ENCODE measurements at places on chromosomes 5 and 9.

DNA sequence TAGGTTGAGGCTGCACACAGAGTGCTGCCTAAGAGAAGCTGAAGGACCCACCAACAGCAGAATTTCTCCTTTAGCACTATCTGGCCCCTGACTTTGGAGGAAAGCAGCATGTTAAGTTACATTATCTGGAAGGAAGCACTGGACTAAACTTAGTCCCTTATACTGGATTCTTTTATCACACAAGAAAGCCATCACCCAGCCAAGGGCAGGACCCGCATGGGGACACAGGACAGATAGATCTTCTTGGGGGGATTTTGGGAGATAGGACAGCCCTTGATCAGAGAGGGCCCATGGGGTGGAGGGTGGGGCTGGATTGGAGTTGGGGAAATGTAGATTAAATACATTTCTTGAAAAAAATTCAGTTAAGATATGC lies 14.4 kb downstream of the ANKRD33B start:
- no peak for DNase-seq

DNA sequence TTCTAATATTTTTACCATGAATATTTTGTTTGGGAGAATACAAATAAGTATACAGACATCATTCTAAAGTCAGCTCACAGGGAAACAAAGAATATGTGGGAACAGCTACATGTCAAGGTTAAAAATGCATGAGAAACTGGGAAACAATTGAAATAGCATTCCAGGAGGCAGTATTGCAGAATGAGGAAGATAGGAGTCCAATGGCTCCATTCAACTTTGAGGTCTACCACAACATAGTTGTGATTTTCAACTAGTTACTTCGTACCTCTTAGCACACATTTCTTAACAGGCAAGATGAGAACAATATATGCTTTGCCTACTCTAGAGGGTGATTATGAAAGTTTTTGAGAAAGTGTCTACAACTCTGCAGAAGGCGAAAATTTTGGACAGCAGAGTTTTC lies 35.2 kb upstream of the CAST start:
- no peak for DNase-seq

GRCh38 chr9:21998026-21998425 lies 3.4 kb downstream of the CDKN2B-AS1 start:
- no peak for DNase-seq

- no peak for DNase-seq
Measured at GRCh38 chr5:62271870-62272269, 34.1 kb upstream of the KIF2A start.

DNA sequence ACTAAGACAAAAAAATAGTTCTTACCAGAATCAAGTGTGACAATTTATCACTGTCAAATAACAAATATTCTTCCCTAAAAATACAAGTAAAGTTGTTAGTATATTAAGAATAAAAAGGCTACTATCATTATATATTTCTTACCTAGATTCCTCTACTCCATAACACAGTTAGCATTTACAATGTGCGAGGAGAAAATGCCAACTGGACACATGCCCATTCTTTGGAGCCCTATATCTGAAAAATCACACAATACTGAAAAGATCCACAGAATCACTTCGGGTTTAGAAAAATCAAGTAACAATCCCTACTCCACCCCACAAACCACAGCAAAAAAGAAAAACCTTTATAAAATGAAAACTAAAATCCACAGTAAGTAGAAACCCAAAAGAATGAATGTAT lies 70.9 kb downstream of the PKD2L2 start:
- DNase-seq, result no peak

GRCh38 chr9:99430301-99430700 lies 208.2 kb downstream of the SEC61B start:
- DNase-seq, result no peak

DNA sequence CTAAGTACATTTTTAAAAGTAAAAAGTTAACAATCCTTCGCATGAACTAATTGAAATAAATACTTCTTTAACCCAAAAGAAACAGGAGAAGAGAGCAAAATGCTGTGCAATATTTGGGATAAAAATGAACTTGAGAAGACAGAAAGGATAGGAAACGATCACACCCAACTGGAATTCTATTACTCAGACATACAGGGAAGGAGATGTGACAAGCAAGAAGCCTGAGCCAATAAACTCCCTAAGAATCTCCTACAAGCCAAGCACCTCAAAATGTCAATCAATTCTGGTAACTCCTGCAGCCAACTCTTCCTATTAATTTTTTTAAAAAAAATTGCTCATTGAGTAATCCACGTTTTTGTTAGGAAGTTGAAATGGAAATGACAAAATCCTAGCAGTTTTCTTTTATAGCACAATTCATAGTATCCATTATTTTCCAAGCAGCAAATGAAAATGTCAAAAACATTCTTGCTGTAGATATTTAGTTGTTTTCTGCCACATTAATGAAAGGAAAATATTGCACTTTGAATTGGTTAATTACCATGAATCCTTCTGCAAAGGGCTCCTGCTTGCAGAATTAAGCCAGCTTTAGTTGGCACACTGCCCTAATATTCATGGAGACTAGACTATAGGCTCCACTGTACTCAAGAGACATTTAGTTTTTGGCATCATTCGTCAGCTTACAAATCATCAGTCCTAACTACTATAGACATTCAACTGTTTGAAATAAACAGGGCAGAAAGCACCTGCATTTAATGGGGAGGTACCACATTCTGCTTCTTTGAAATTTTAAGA lies 89.0 kb downstream of the RFX3 start:
- DNase-seq, result no peak

DNA sequence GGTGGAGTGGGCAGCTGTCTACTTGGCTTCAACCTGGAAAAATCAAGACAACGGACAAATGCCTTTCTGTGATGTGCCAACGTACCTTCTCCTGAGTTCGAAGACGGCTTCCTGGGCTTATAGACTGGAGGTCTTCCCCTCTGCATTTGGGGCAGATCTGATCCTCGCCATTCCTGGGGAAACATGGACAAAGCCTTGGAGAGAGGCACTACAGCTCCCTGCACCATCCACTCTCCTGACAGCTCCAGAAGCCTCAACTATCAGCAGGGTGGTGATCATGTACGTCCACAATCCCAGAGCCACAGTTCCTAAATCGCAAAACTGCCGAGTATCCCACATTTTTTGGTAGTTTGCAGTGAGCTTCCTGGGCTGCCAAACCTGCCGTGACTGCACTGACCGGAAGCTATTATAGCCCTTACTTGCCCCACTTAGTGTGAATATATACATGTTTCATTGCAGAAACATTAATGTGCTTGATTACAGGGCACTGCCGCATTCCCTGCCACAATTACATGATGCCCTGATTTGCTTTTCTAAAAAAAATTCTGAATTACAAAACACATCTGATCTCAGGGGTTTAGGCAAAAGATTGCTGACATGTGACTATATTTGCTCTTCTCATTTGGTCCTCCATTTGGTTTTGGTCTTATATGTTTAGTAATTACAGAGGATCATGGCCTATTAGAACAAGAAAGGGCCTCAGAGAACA lies 2.8 kb downstream of the TRAF1 start:
- no peak for DNase-seq

DNA sequence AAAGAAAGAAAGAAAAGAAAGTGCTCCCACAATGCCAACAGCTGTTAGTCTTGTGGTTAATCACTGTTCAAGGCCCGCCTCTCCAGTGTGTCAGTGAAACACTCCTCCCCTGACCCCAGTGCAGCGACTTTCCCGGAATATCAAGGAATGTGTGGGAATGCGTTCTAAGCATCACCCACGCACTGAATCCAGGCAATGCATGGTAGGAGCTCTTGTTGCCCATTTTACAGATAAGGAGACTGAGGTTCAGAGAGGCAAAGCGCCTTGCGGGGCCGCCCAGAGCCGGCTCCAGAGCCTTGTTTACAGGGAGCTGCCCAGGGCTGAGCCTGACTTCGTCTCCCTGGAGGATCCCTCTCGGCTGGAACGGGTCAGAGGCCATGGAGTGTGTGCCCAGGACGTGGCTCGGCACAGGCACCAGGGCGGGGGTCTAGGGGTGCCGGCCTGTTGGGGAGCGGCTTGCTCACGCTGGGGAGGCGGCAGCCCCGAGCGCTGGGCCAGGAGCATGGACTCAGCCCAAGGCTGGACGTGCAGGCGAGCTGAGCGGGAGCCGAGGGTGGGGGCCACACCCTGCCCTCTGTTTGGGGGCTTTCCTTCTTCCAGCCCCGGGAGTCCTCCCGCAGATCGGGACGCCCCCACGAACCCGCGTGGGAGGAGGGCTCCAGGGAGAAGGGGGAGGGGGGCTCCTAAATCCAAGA lies 823 bp downstream of the ST6GALNAC6 start:
- no peak for DNase-seq

GRCh38 chr5:172097356-172097755 lies 90.7 kb downstream of the STK10 start:
- no peak for DNase-seq

DNA sequence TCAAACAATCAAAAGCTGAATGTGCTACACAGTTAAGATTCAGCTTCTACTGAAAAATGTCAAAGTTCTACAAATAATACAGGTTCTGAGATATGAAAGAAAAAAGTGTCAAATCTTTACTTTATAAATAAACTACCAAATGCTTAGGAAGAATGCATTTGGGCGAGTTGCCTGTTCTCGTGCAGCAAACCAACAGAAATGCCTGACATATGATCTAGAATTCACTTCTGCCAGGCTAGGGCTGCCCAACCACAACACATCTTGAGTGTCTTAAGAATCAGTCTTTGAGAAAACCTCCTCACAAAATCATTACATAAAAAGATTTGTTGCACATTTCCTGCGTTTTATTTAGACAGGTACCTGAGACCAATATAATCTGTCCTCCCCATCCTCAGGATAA lies 42.2 kb downstream of the ANKH start:
- no peak for DNase-seq

DNA sequence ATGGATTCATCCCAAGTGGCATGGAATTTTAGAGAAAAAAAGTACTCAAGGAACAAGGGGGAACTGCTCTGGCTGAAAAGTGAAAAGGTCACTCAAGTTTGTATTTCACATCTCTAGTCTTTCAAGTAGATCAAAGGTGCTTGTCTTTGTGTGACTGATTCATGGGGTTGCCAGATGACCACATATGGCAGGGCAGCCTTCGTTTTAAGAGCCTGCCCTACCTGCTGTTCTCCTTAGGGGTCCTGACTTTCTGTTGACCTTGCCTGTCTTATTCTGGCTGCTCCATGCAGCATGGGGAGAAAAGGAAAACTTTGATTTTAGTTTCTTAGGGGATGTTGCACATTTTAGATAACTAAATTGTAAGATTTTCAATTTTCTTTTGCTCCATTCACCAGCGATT lies 877.7 kb downstream of the TLE1 start:
- no peak for DNase-seq

DNA sequence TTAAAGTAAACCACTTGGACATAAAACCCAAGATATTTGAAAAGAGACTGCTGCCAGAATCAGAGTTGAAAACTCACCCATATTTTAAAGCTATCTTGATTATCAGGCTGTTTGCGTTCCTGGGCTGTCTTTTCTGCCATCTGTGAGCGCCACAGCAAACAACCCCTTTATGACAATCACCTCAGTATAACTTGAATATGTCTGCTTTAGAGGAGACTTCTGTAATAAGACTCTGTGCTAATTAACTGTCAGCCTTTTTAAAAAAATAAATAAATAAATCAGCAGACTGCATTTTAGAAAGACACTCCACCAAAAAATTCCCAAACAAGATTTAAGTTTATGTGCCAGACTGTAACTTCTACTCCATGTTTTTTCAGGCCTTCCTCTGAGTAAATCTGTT lies 375.7 kb upstream of the CCNH start:
- DNase-seq, result no peak

DNA sequence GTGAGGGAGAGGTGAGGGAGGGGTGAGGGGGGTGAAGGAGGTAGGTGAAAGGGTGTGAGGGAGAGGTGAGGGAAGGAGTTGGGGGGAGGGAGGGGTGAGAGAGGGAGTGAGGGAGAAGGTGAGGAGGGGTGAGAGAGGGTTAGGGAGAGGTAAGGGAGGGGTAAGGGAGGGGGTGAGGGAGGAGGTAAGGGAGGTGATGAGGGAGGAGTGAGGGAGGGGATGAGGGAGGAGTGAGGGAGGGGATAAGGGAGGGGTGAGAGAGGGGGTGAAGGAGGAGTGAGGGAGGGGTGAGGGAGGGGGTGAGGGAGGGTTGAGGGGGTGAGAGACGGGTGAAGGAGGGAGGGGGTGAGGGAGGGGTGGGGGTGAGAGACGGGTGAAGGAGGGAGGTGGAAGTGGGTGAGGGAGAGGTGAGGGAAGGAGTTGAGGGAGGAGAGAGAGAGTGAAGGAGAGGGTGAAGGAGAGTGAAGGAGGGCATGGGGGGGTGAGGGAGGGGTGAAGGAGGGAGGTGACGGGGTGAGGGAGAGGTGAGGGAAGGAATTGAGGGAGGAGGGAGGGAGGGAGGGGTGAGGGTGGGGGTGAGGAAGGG lies 18.5 kb downstream of the NINJ1 start:
- DNase-seq, result no peak

DNA sequence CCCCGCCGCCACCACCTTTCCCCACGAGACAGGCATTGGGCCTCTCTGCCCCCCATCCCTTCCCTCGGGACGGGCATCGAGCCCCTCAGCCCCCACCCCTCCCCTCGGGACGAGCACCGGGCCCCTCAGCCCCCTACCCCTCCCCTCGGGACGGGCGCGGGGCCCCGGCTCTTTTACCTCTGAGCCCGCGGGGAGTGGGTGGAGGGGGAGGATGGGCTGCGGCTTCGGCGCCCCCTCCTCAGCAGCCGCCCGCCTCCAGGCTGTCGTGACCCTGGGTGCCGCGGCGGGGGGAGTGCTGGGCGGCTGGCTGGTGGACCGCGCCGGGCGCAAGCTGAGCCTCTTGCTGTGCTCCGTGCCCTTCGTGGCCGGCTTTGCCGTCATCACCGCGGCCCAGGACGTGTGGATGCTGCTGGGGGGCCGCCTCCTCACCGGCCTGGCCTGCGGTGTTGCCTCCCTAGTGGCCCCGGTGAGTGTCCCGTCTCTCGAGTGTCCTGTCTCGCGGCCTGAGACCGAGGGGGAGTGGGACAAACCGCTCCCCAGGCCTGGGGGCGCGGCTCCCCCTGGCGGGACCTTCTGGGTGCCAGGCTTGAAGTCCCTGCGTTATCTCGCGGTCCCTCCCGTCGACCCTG lies 791 bp downstream of the SLC2A8 start:
- no peak for DNase-seq

GRCh38 chr9:133690081-133690561 lies 48.0 kb downstream of the SARDH start:
- DNase-seq, result no peak

GRCh38 chr9:99066571-99066970 lies 38.3 kb upstream of the TGFBR1 start:
- DNase-seq, result no peak

DNA sequence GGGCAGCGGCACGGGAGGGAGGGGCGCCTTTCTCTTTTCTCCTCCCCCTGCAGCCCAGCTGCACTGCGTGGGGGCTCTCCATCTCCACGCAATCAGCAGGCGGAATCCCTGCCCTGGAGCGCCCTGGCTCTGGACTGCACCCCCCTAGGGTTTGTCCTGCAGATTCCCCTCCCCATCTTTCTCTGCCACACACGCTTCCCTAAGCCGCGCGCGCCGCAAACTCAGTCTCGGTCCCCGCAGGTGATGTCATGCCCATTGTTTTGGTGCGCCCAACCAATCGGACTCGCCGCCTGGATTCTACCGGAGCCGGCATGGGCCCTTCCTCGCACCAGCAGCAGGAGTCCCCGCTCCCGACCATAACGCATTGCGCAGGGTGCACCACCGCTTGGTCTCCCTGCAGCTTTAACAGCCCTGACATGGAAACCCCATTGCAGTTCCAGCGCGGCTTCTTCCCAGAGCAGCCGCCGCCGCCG lies at the start of gene KCNN2:
KCNN2 (plus strand) TSS at position 347 of the 473 bp plus-strand sequence; CDS start at position 417, 70 bp downstream.
- no peak for DNase-seq
